Omental fat pad (tissue), 4 donors: ENCODE measurements at places on chromosomes 16 and 17.

DNA sequence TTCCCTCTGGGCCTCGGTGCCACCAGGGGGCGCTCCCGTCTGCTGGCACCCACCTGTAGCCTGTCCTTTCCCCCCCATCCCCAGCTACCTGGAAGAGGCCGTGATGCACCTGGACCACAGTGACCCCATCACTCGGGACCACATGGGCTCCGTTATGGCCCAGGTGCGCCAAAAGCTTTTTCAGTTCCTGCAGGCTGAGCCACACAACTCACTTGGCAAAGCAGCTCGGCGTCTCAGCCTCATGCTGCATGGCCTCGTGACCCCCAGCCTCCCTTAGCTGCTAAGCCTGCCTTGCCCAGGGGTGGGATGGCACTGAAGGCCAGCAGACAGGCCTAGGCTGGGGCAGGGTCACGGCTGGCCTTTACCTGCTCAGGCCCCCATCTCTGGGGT lies 818 bp upstream of the NRN1L start:
- peak; percentile 62 for DNase-seq

DNA sequence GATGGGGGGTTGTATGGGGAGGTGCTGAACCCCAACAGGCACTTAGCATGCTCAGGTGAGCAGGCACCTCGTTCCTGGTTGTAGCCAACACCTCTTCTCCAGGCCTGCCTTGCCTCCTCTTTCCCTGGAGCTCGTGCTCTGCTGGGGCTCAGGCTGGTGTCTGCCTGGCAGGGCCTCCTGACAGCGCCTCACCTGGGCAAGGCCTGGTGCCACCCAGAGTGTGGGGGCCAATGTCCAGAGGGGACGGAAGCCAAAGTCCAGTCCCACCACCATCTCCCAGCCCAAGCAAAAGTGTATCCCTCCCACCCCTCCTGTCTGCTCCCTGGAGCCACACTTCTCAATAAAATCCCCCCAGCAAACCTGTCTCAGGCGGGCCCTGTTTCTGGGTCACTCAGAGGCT lies 304.2 kb upstream of the TNRC6C start:
- no peak for DNase-seq

GRCh38 chr17:2707721-2708584 lies 3.6 kb downstream of the CLUH start:
- no peak for DNase-seq

DNA sequence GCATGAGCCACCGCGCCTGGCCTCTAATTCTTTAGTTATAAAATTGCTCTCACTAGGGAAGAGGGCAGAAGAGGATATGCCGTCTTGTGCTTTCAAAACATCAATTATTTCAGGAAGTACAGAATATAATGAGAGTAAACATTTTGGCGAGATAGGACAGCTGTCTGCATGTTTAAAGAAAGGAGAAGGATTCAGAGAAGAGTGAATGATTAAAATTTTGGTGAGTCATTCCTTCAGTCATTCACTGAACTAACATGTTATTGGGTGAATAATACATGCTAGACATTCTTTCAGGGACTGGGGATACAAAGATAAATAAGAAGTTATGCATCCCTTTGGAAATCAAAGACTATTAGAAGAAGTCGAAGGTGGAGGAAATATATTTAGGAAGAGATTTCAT lies 590.3 kb upstream of the GOT2 start:
- DNase-seq = no peak

- no peak for DNase-seq
Observed at GRCh38 chr16:77404775-77405174, 30.1 kb downstream of the ADAMTS18 start.

DNA sequence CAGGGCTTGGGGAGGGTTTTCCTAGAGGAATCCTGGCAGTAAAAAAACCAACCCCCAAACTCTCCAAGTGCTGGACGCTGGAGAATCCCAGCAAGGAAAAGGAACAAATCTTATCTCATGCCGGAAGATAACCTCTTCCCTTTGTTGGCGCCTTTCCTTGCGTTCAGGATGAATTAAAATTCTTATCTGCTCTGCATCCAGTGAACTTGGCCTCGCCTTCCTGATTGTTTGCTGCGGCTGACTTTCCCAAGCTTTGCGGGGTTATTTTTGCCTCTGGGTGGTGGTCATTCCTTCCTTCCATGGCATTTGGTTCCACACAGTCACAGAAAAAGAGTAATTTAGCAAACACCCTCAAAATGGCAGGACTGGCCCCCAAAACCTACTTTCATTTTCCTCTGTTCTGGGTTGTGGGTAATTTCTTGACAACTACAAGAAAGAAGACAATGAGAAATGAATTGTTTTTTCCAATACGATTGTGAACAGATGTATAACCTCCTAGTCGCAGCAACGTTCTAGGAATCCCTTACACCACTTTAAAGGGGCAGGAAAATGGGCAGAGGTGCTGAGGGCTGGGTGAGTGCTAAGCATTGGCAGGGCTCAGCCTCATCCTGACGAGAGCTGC lies 77.8 kb downstream of the MRC2 start:
- DNase-seq = no peak

DNA sequence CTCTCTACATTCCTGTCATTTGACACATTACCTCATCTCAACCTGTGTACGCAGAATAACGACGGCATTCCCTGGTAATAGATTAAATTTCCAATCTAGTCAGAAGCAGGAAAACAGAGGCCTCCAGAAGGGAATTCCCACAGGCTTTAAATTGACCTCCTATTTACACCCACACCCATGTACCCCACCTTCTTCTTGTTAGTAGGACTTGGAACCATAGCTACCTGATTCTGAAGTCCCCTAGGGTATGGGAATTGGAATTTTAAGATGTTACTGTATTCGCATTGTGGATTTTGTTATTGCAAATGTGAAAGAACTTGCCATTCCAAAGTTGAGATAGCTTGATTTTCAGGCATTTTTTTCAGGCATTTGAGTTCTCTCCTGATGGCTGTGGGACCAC lies 377.5 kb upstream of the DYNLRB2 start:
- DNase-seq = no peak

GRCh38 chr16:11674818-11675560 lies 6.7 kb downstream of the SNN start:
- no peak for DNase-seq
